Right cardiac atrium (tissue), 5 donors: ENCODE measurements at places on chromosomes 1 and 21.

GRCh38 chr1:118984722-118985639 lies 3.2 kb downstream of the TBX15 start:
- DNase-seq = no peak

- no peak for DNase-seq
Observed at GRCh38 chr21:38095220-38095619, 161.6 kb upstream of the KCNJ15 start.

DNA sequence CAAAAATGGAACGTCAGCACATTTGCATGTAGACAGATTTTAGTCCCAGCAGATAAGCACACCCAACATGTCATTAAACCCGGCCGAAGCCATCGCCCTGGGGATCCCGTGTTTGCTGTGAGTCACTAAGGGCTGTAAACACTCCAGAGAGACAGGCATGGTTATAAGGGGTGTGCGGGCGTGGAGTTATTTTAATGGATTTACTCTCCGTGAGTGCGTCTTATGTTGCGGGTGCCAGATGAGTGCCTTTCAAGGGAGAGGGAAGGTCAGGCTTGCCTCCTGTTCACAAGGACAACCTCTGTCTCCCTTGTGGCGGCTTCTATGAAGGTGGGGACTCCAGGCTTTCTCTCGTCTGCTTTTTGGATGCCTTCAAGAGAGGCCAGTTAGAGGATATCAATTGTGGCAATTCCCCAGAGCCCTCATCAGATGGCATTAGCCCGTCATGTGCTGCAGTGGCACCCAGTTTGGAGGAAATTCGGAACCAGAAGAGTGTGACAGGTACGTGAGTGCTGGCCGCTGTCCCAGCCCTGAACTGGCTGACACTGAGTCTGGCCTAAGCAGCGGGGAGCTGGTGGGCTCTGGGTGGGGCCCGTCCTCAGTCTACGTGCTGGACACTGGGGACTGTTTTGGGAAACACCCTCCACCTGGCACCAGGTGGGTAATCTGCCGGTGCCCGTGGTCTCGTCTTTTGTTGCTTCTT lies 223.8 kb upstream of the TMEM51 start:
- no peak for DNase-seq

- DNase-seq = no peak
Observed at GRCh38 chr1:38587766-38588165, 271.8 kb downstream of the RRAGC start.

DNA sequence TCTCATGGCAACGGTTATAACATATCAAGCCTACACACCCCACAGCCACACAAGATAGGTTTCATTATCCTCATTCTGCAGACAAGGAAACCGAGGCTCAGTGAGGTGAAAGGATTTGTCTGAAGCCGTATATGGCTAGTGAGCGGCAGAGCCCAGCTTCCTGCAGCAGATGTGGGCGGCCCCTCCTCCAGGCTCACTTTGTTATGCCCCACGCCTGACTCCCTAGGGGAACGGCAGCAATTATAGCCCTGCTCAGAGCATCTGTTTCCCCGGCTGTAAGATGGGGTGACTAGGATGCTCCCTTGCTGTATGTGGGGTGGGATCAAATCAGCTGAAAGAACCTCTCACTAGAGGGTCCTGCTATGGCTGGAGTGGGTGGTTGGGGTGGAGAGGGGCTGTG lies 22.1 kb downstream of the GRHL3 start:
- no peak for DNase-seq

DNA sequence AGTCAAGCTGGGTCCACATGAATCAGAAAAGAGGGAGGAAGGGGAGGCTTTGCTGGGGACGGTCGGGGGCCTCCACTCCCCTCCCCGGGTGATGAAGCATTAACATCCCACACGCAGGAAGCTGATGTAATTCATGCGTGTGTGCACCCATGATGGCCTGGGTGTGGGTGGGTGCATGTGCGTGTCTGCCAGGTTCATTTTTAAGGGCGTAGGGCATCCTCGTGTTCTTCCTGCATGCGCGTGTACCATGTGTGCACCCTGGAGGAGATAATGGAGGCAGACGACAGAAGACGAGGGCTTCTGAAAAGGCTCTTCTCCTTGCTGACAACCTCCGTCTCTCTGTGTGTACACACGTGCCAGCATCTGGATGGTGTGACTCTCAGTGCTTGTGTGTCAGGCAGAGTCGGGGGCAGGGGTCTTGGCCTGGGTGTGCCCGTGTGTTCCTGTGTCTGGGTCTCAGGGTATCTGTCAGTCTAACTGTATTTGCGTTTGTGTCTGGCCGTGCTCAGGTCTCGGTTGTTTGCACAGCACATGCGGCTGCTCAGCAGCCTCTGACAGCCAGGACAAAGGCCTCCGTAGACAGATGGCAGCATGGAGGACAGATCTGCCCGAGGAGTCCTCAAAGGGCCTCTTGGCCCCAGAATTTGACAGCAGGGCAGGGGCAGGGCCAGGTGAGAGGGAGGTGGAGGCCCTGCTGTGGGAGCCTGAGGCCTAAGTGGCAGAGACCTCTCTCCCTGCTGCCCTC lies 2.4 kb downstream of the RAP1GAP start:
- no peak for DNase-seq

- peak; percentile 86 for DNase-seq
Observed at GRCh38 chr1:229229721-229230139, 41.2 kb upstream of the RAB4A start.

GRCh38 chr21:35753308-35753707 lies 307.0 kb downstream of the SETD4 start:
- DNase-seq = no peak

- no peak for DNase-seq
Observed at GRCh38 chr1:31444725-31445448, 31.9 kb downstream of the SERINC2 start.

GRCh38 chr1:4093856-4094565 lies 193.9 kb upstream of the C1orf174 start:
- no peak for DNase-seq

DNA sequence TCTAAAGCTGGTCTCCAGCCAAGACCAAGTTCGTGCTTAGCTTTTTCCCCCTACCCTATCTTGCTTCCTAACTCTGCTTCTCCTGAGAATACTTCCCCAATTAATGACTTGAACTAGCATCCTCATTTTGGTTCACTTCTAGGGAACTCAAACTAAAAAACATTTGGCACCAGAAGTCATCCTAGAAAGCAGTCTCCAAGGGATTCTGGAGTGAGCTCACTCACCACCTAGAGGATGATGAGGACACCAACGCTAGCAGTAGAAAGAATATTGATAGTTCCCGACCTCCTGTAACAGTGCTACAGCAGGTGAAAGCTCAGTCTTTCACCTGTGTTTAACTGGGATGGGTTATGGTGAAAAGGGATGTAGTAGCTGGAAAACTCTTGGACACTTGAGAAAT lies 4.7 kb upstream of the PSMB2 start:
- DNase-seq = no peak

DNA sequence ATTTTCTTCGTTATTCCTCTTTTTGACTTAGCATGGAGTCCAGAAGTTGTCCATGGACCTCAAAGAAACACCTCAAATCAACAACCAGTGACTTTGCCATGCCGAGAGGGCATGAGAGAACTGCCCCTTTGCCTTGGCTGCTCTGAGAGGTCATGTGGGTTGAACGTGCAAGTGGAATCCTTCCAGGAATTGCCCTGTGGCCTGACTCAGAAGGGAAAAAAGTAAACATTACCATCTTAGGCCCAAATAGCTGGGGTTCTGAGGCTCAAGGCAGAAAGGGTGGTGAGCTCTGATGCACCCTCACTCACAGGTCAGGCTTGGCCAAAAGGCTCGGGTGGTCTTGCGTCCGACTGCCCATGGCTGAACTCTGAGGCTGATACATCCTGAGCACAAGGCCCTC lies 15.1 kb downstream of the STUM start:
- DNase-seq = no peak

GRCh38 chr1:1604374-1605033 lies 4.6 kb upstream of the FNDC10 start:
- DNase-seq = no peak

DNA sequence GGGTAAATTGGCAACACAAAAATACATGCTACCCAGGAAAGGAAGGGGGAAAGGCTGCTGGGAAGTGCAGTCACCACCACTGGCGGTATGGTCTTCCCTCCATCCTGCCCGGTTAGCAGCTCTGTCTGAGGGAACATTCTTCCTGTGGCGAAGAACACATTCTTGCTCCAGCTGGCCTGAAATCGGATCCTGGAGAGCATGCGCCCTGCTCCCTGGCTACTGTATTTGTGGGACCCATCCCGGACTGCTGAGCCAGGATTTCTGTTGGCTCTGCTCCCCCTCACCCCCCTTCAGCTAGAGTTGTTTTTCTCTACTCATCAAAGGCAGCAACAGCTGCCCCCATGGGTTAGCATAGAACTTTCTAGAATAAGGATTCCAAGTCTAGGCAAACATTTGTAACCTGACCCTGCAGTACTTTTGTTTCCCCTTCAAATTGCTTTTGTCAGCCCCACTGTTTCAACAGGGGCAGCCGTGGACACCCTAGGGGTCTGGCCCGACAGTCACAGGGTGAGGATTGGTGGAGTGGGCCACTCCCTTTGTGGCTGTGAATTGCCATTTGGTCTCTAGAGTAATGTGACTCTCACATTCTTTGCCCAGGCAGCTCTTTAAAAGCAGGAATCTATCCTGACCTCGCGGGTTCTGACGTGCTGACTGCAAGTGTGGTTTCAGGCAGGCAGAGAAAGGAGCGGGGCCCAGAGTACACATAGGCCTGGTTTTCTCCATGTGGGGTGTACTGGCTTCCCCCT lies 157.7 kb downstream of the TOMM20 start:
- peak; percentile 94 for DNase-seq

DNA sequence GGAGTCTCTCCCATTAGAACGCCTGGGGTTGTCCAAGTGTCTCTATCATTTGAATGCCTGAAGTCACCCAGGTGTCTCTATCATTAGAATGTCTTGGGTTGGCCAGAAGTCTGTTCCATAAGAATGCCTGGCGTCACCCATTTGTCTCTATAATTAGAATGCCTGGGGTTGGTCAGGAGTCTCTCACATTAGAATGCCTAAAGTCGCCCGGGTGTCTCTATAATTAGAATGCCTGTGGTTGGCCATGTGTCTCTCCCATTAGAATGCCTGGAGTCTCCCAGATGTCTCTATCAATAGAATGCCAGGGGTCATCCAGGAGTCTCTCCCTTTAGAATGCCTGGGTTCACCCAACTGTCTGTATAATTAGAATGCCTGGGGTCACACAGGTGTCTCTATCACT lies 54.5 kb downstream of the RNF187 start:
- no peak for DNase-seq

DNA sequence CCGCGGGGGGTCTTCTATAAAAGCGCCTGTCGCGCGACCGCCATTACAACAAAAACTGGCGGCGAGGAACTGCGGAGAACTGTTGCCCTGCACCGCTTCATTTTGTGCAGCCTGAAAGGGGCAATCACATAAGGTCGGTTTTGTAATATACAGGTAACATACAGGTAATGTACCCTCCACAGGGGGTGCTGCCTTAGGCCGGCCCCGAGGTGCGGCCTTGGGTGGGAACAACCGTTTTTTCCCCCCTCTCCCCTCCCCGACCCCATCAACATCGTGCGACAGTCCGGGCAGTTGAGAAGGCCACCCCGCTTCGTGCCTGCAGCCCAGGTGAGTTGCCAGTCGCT lies at the start of gene BRDT:
Gene BRDT, plus strand, starts transcription at position 46 of the 344 bp plus-strand sequence. CDS start 13,354 bp downstream, outside the sequence.
- no peak for DNase-seq

DNA sequence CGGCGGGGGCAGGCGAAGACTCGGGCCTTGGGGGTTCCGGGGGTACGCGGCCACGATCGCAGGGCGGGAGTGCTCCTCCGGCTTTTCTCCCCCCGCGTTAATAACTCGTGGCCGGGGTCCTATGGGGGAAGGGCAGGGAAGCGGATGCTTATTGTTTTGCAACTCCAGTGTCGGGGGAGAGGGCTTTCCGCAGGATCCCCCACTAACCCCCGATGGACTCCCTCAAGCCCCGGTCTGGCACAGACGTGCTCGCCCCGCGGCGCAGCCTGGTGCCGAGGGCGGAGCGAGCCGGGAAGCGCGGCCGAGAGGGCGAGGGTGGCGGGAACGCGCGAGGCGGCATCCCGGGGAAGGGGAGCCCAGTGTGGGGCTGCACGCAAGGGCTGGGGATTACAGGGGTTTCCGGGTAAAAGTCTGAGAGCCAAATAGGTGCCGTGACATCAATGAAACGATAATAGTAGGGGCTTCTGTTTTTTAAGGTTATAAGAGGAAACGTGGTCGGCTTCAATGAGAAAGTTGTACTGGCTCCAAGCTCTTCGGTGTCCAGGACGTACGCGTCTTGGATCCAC lies 772 bp downstream of the UCK2 start:
- peak; percentile 30 for DNase-seq

- DNase-seq = no peak
Observed at GRCh38 chr1:42176902-42177519, 12.5 kb upstream of the GUCA2A start.

DNA sequence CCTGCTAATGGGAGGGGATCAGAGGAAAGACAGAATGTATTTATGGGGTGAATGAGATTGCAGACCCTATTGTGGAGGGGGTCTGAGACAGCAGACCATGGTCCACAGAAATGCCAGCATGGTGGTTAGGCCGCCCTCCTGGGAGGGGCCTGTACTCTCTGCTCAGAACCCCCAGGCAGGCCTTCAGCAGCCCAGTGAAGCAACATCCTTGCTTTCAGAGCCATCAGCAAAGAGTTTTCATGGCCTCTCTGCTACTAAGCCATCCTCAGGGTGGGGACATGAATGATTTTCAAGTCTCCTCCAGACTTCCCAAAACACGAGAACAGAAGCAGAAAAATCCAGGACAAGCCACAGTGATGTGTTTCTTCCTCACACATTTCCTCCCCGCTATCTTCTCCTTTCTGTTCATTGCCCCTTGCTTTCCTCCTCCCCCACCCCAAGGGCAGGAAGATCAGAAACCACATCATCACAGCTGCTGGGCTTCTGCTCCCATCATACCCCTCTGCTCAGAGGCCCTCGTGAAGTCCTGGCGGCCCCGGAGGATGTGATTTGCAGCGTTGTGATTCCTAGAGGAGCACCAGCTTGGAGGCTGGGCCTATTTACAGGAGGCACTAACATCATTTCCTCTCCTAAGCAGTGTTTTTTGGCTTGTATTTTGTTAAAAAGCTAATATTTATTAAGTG lies 48.0 kb downstream of the ABCA4 start:
- no peak for DNase-seq

- peak; percentile 71 for DNase-seq
Observed at GRCh38 chr1:115090540-115090939, 1.2 kb upstream of the TSPAN2 start.

DNA sequence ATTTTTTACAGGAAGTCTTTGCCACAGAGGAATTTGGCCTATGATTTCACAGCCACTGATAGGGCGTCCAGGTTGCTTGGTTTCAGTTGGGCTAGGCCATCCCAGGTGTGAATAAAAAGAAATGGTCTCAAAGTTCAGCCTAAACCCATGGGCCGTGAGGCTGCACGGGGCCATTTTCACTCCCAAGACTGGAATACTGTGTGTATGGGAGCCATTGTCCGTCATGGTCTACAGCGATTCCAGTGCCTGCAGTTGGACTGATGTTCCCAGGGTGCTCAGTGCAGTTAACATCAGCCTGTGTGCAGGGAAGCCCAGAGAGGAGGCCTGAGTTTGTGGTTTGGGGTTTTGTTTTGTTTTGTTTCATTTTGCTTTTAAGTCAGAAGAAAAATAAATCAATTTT lies 133.2 kb downstream of the ADSS2 start:
- no peak for DNase-seq

GRCh38 chr1:221683681-221684080 lies 58.2 kb downstream of the DUSP10 start:
- no peak for DNase-seq
